ENCODE measurements at places on chromosomes 7 and 10.

GRCh38 chr10:52631648-52632047 is 140.9 kb downstream of the MBL2 start:
- DNase-seq = no peak

DNA sequence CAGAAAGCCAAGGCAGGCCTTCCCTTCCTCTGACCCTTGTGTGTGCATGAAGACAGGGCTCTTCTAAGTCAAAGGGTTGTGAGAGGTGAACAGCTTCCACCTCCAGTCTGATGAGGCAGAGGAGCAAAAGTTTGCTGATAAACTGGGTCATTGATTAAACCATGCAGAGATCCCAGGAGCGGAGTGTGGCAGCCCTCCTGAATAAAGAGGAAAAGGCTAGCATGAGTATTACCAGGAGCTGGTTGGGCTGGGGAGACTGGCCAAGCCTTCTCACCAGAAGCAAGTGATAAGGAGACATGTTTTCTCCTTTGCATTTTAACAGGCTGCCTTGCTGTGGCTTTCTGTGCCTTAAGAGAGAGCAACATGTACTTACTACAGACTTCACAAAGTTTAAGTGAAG is 10.2 kb downstream of the LMOD2 start:
- no peak for DNase-seq

DNA sequence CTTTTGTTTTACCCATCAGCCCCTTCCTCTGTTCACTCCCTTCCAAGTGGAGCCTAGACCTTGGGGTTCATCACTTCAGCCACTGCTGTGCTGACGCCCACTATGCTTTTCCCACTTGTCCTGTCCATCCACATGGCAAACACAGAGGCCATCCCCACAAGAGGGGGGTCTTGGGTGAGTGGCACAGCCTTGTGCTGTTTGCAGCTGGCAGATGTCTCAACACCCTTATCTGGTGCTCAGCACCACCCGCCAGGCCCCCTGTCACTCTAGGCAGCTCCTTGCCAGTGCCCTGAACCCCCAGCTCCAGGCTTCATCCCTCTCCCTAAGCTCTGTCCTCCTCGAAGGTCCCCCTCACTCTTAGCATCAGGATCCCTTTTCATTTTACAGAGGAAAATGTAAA is 13.1 kb downstream of the BLVRA start:
- no peak for DNase-seq

GRCh38 chr7:155477476-155477875 is 19.5 kb downstream of the EN2 start:
- no peak for DNase-seq

DNA sequence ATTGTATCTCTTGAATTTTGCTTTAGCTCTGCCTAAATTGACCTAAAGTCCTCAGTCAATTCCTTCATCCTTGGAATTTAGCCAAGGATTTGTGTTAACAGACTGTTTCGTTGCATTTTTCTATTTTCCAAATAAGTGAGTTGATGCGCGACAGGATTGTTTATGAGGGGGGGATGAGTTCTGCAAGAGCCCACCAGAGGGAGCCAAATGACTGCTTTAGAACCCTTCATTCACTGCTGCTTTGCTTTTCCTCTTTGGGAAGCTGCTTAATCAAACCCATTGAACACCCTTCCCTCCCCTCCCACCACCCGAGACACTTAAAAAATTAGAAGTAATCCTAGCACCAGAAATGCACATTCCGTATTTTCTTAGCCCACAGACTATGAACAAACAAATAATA is 33.7 kb upstream of the PTF1A start:
- peak; percentile 77 for DNase-seq

DNA sequence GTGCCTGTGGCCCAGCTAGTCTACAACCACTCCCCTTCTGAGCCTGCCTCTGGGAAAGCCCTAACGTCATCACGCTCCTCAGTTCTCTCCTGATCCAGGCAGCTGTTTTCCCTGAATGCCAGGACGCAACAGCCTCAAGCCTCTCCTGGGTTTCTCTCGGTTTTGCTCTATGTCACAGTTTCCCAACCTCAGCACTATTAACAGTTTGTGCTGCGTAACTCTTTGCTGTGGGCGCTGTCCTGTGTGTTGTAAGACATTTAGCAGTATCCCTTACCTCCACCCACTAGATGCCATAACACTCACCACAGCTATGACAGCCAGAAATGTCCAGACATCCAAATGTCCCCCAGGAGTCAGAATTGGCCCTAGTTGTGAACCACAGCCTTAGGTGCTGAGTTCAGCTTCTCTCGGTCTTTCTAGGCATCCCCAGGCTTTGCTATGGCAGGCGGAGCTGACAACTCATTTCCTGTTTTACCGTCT is 226.3 kb upstream of the NPVF start:
- DNase-seq = no peak

- DNase-seq = no peak
Observed at GRCh38 chr7:132131196-132131595, 445.1 kb downstream of the PLXNA4 start.

DNA sequence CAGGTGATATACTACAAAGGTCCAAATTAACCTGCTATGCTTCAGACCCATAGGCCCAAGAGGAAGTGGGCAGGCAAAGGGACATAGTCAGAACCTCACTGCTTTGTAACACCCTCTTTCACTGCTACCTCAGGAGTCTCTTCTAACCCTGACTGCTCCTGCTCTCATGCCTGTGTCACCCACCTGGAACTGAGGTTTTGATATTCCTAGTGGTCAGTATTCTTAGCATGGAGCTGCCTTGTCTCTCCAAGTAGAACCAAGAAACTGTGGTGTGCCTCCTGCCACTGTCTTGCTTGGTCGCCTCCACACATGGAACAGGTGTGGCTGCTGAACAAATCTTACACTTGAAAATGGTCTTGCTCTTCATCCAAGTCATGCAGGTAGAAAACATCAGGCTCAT is 677.5 kb downstream of the XPNPEP1 start:
- DNase-seq = no peak

DNA sequence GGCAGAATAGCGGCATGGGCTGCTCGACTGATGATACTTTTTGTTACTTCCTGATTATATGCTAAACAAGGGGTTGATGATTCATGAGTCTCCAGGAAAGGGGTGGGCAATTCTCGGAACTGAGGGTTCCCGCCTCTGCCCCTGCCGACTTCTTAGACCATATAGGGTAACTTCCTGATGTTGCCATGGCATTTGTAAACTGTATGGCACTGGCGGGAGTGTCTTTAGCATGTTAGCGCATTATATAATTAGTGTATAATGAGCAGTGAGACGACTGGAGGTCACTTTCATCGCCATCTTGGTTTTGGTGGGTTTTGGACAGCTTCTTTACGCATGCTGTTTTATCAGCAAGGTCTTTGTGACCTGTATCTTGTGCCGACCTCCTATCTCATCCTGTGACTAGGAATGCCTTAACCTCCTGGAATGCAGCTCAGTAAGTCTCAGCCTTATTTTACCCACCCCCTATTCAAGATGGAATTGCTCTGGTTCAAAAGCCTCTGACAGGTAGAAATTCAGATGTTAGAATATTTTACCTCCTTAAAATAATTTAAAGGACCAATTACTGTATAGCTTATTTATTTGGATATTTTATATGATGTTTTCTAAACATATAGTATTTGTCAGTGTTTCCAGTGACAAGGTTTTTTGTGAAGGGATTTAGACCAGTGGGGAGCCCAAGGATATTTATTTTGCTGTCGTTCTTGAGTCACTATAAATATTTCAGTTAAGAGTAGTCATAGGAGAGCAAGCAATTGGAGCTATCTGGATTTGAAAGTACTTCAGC is 90.1 kb upstream of the PIK3CG start:
- no peak for DNase-seq

GRCh38 chr10:124075231-124075955 is 18.0 kb downstream of the CHST15 start:
- peak; percentile 48 for DNase-seq

- peak; percentile 58 for DNase-seq
Observed at GRCh38 chr10:61733358-61733940, 70.7 kb downstream of the CABCOCO1 start.

Data from midbrain (tissue), 1 donor.